Kasumi-1 (cell line): ENCODE measurements at places on chromosomes 3 and 15.

DNA sequence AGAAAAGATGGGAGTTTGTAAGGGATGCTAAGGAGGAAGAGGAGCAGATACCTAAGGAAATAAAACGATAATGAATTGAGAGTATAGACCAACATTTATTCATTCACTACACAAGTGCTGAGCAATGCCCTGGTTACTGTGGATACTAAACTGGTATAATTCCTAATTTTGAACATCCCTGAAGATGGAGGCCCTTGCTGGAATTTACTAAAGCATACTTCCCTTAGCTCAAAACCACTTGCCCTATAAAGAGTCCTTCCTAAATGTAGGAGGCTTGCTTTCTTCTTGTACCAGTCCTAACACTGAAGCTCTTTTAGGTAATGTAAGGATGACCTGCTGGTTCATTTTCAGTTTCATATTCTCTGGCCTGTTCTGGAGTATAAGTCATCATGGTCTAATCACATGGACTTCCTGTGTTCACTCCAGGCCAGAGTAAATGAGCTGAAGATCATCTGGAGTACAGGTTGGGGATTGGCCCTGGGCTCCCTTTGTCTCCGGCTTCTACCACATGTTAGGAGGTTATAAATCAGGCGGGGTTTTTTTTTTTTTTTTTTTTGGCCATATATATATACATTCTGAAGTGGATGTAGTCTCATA, 40.1 kb upstream of the MTMR10 start:
- no peak for DNase-seq

DNA sequence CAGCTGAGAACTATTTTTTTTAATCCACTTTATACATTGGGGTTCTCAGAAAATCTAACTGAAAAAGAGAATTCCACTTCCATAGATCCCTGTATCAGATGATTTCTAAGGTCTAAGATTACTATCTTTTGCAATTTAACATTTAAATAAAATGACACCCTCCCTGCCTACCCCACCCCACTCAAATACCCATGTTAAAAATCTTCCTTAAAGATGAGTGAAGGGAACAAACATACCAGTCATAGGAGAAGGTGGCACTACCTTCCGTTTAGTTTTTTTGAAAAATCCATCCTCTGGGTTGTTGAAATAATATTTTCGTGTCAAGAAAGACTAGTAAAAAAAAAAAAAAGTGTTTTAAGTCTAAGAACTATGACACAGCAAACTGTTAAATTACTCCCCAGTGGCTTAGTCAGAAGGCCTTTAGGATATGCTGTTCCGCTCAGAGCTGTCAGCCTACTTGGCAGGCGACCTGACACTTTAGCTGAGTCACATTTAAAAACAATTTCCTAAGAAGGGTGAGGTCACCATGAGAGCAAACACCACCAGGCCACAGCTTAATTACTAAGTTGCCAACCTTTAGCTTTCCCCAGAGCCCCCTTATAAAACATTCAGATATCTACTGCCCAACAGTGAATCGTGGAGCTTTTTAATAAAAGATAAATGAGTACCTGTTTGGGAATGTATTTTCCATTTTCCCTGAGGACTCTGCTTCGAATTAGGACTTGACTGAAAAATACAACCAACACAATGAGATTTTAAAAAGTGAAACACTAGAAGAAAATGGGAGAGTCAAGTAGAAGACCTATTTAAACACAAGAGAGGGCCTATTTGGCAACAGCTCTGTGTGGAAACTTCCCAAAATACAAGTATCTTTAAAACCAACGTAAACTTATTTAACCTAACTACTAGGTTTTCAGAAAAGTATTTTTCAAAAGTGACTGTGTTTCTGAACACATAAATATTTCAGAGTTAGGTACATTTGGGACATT, 9.6 kb downstream of the EMC3 start:
- DNase-seq: peak; percentile 83

DNA sequence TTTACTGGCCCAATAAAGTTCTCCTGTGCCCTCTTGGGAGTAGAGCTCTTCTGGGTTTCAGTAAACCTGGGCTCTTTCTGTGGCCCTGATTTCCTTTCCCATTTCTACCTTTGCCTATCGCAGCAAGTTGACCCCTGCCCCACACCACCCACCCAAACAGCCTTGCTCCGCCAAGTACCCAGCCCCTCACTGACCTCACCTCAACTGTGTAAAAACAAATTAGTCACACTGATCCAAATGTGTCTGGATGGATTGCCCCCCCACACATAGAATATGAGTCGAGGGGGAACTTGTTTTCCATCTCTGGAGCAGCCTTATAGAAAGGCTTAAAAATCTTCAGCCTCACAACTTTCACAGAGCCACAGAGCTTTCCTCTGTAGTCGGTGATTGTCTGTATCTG, 28.6 kb upstream of the VEPH1 start:
- DNase-seq: no peak

DNA sequence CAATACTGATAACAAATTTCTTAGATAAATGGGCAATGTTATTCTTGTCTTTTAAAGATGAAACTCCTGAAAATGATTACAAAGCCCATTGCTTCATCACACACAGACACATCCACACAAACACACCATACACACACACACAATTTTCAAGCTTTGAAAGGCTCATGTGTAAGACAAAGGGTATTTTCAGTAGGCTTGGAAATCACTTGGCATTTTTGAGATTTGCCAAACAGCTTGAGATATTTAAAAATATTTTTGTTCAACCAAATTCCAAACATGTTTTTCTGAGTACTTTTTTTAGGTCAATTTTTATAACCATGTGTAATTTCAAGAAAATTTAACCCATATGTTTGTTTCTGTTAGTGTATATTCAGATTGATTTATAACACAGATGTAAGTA, 283.7 kb downstream of the ROBO2 start:
- no peak for DNase-seq

GRCh38 chr3:155805204-155805801, 775 bp downstream of the C3orf33 start:
- DNase-seq: peak; percentile 57

DNA sequence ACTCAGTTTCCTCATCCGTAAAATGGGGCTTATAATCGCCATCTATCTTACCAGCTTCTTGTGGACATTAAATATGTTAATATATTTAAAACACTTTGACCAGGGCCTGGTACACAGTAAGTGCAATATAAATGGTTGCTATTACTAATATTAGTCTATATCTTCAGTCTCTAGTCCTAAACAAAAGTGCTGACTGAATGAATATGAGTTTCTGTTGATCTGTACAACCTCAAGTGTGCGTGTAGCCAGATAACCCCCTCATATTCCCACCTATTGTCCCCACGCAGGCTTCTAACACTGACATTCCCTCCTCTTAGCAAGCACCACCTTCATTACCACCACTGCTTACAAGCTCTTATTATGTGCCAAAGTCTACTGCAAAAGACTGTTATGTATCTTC, 27.6 kb upstream of the LMCD1 start:
- no peak for DNase-seq

- DNase-seq: no peak
Measured at GRCh38 chr15:64864068-64864467, 22.4 kb downstream of the PLEKHO2 start.
